GF-D8 (cell line): ENCODE measurements at places on chromosomes 5 and 9.

- no peak for DNase-seq
Measured at GRCh38 chr5:109307951-109308350, 101.8 kb downstream of the PJA2 start.

- no peak for DNase-seq
Measured at GRCh38 chr5:124920909-124921666, 174.6 kb upstream of the ZNF608 start.

GRCh38 chr9:37415011-37415719 is 7.3 kb upstream of the GRHPR start:
- no peak for DNase-seq

DNA sequence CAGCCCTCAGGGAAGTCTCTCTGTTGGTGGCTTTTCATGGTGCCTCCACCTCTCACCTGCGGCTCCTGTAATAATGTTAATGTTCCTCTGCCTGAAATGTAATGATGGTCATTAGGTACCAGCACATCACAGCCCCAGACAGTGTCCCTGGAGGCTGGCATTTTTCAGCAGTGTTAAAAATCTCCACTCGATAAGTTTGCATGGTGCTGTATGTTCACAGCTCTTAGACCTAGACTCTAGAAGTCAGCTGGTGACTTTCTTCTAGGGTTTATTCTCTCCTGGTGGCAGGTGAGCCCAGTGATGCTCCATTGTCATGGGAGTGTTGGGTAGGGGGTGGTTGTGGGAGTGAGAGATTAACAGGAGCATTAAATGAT is 53.1 kb downstream of the GPR107 start:
- DNase-seq: no peak

DNA sequence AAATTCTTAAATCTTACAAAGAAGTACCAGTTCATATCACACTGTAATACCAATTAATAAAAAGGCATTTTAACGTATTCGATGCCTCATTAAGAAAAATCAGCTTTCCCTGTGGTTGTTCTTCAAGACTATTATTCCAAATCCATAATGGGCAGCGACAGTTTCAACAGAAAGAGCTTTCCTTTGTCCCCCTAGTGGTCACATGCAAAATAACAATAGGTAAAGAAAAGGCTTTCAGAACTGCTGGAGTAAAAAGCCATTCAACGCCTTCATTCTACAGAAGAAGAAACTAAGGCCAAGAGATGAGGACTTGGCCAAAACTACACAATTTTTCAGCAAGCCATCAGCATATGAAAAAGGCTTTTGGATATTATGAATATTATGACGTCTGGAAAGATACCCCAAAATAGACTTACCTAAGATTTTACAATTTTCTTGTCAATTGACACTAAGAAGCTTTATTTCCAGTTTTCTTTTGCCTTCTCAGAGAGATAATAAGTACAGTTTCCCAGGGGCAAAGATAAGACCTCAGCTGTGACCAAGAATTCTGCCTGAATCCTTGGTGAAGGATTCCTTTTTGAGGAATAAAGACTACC is 6.7 kb upstream of the CDH6 start:
- DNase-seq: no peak

GRCh38 chr5:80481019-80481893 is 6.6 kb upstream of the FAM151B start:
- no peak for DNase-seq

GRCh38 chr5:147200004-147200403 is 34.8 kb upstream of the STK32A start:
- no peak for DNase-seq

GRCh38 chr9:75455444-75455921 is 367.2 kb downstream of the OSTF1 start:
- no peak for DNase-seq

- no peak for DNase-seq
Measured at GRCh38 chr9:136361754-136362449, 1.6 kb downstream of the DNLZ start.

DNA sequence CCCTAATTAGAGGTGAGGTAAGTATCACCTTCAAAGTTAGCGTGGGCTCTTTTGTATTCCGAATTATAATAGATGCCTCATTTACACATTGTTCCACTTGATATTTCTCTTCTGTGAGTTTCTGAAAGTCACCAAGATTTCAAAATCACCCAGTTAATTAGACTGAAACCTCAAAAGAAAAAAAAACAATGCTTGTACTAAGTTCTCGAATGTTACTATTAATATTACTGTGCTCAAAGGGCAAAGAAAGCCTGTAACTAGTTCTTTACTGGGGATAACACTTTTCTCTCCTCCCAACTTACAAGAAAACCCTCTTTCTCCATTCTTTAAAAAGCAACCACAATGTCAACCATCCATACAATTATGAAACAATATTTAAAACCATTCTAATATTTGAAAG is 98.5 kb downstream of the STRBP start:
- no peak for DNase-seq

- no peak for DNase-seq
Measured at GRCh38 chr9:134963546-134963945, 45.8 kb upstream of the FCN1 start.
